Activated effector memory CD4-positive, alpha-beta T cell treated with anti-CD3 and anti-CD28 coated beads, Interleukin-2, amount 50 U/mL, for 16 hours (primary cell): ENCODE measurements at places on chromosomes 16 and 17.

GRCh38 chr16:12017558-12017957, 41.0 kb downstream of the SNX29 start:
- no peak for DNase-seq

- DNase-seq, result no peak
Observed at GRCh38 chr17:9002227-9002605, 19.1 kb upstream of the NTN1 start.

DNA sequence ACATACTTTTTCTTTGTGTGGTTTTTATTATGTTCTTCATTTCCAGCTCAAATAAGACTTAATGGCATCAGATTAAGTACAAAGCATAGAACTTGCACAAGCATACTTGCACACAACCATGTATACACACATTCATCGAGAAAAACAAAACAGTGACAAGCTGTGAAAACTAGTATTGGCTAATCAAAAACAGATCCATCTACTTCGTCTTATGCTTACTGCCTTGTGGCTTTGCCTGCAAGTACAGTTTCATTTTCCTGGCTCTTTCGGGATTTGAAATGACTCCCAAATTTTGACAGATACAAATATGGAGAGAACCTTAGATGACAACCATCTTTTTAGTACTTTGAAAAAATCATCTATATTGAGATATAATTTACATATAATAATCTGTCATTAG, 338.3 kb downstream of the BCAS3 start:
- DNase-seq, result no peak

GRCh38 chr16:9703731-9704130, 478.5 kb downstream of the GRIN2A start:
- DNase-seq, result no peak

DNA sequence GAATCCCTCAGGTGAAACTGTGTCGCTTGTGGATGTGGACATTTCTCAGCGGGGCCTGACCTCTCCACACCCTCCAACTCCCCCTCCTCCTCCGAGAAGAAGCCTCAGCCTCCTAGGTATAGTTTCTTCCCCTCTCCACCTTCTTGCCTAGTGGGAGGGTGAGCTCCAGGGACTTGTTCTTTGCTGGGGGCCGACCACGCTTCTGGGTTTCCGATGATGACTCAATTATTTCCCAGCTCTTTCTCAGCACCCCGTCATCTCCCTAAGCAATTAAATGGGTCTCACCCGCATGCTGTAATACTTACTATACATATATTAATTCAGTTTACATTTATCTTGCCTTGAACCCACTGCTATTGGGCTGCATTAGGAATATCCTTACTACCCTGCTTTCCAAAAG, 13.1 kb downstream of the SOCS7 start:
- no peak for DNase-seq

DNA sequence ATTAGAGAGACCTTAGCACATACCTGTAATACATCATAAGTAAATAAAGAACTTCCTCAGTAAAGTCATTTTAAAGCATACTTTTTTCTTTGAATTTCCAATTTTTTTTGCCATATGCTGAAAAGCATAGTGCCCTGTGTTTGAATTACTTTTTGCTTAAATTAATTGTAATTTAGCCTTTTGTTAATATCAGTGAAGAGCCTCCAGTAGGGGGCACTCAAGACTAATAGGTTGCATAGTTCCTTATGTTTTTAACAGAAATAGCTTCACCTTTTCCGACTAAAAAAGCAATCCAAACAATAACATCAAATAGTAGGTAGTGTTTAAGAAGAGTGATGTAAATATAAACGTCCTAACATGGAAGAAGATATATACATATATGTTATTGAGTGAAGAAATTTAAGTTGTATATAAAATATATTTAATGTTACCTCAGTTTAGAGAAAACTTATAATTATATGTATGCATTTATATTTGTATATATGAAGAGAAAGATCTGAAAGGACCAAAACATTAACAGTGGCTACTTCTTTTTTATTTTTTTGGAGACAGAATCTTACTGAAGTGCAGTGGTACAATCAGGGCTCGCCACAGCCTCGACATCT, 18.6 kb downstream of the RAD51C start:
- DNase-seq, result no peak

- no peak for DNase-seq
Observed at GRCh38 chr17:4711661-4712181, 1.3 kb downstream of the ARRB2 start.

- no peak for DNase-seq
Observed at GRCh38 chr17:82732118-82732743, 3.2 kb upstream of the FN3K start.

GRCh38 chr16:65083164-65083857, 38.6 kb downstream of the CDH11 start:
- DNase-seq, result no peak

DNA sequence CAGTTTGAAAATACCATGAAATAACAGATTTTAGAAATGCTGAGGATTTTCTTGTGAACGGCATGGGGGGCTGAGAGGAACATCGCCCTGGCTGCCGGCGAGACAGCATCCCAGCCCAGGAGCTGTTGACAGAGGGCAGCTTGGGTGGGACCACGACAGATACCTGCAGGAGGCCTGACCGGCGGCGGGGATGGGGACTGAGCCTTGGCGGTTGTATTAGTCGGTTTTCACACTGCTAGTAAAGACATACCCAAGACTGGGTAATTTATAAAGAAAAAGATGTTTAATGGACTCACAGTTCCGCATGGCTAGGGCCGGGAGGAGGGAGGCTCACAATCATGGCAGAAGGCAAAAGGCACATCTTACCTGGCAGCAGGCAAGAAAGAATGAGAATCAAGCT, 82.3 kb upstream of the DNAH17 start:
- DNase-seq, result peak; percentile 38

DNA sequence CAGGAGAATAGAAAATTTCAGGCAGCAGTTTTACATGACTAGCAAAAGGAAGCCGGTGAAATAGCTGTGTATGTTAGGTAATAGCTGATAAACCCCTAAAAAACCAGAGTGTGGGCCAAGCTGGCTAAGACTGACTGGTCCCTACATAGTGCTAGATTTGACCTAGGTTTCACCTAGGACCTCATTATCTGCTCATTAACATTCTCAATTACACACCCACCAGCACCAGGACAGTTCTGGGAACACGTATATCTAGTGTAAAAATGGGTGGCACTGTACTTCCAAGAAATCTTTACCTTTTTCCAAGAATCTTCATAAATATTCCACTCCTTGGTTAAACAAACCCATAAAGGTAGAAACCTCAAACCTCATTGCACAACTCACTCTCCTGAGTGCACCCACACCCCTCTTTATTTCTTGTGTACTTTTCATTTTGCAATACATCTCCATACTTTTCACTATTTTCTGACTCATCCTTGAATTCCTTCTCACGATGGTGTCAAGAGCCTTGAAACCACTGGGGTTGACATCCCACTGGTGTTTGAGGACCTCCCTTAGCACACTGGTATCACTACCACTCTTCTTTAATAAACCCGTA, 262.7 kb upstream of the KCNJ16 start:
- no peak for DNase-seq

DNA sequence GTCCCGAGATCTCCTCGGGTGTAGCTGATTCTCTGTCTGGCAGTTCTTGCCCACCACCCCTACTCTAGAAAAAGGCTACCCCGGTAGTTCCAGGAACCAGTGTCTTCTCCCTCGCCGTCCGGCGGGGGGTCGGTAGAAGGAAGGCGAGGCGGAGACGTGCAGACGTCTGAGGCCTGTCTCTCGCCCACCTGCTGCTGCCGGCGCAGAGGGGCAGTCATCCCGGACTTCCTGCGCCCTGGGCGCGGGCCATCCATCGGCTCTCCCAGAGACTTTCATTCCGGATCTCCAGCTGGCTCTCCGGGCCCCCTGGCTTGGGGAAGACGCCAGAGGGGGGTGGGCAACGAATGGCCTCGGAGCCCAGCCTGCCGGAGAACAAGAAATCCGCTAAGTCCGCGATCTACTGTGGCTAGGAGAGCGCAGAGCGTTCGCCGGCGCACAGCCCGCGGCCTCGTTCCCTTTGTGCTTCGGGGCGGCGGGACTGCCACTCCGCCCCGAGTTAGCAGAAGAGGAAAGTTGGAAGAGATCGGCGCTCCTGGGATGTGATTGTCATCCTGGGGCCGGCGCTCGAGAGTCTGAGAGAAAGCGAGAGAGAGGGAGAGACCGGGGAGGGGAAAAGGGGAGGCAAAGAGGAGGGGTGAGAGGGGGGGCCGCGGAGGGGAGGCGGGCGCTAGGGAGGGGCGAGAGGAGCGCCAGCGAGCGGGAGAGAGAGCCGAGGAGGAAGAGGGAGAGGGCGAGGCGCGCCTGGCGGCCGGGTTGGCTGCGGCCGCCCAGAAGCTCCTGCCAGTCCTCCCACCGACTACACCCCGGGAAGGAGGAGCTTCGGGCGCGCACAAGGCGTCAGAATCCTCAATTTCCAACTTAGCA, at the start of gene IRX5:
Gene IRX5 (plus strand): TSS at position 861 of the 864 bp plus-strand sequence. CDS start 334 bp downstream, outside the sequence.
- DNase-seq, result peak; percentile 79

GRCh38 chr17:17626151-17626805, 34.8 kb upstream of the PEMT start:
- no peak for DNase-seq

GRCh38 chr16:88913001-88913612, 46.6 kb upstream of the PABPN1L start:
- no peak for DNase-seq

DNA sequence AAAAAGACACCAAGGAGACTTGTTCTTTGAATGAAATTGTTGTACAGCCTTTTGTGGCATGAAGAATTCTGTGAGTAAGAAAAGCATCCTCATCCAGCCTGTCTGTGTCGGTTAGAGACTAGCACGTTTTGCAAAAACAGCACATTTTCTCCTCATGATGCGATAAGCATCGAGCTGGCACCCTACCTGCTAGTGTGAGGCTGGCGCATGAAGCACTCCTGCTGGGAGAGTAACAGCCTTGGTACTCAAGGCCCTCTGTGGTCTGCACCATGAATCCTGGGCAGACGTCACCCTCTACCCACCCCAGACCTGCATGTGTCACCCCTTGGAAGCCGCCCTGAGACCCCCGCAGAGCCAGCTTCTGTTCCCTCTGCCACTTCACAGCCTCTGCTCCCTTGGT, 92.6 kb upstream of the TMEM132E start:
- DNase-seq, result no peak

DNA sequence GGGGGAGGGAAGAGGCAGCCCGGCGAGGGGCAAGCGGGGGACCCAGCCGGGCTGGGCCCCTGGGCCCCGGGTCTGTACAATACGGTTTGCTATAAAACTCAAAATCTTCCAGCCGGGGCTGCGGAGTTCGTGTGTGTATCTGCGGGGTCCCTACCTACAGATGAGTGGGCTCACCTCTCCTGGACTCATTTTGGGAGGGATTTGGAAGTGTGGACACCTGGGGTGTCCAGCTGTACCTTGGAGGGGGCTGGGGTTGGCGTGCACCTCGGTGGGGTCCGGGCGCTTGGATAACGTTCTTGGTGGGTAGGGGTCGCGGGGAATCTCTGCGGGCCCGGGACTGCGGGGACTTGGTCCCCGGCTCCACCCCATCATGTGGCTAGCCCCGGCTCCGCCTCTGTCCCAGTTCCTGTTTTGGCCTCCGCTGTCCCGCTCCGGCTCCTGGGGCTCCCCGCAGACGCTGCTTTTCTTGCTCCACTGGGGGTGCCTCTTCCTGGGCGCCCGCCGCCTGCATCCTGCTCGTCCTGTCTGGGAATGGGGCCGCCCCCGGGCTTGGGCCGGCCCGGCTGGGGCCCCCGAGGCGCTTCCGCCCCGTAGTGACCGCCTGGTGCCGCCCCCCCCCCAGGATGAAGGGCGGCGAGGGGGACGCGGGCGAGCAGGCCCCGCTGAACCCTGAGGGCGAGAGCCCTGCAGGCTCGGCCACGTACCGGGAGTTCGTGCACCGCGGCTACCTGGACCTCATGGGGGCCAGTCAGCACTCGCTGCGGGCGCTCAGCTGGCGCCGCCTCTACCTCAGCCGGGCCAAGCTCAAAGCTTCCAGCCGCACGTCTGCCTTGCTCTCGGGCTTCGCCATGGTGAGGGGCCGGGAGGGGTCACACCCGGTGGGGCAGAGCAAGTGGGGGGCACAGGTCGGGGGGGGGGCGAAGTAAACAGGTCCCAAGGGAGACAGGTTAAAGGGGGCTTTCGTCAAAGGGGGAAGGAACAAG, at the start of gene ORAI3:
Gene ORAI3 (plus strand): TSS at position 402 of the 983 bp plus-strand sequence. CDS start 222 bp downstream, at position 624.
- peak; percentile 80 for DNase-seq

DNA sequence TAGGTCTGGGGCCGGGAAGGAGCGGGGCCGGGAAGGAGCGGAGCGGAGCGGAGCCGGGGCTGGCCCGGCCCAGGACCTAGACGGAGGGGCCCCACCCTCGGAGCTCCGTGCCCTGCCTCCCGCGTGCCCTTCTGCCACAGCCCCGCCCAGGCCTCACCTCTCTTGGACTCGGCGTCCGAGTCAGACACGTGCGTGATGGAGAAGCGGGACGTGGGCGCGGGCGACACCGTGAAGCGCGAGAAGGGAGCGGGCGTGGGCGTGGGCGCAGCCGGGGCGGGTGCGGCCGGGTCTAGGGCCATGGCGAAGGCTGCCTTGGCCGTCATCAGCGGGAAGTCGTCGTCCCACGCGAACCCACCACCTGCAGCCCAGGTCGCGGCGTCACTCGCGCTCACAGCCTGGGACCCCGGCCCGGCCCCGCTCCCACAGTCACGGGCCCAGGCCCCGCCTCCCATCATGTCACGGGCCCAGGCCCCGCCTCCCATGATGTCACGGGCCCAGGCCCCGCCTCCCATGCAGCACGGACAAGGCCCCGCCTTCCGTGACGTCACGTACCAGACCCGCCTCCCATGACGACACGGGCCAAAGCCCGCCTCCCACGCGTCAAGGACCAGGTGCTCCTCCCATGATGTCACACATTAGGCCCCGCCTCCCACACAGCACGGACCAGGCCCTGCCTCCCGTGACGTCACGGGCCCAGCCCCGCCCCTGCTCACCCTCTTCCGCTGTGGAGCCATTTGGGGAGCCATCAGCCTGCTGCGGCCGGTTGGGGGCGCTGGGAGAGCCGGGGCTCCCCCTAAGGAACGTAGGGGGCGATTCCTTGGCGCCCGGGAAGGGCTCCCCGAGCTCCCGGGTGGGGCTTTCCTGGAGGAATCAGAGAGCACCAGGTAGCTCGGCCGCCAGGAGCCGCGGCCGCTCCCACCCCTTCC, 45.8 kb upstream of the PVALEF start:
- peak; percentile 93 for DNase-seq

GRCh38 chr16:24971718-24972117, 43.5 kb downstream of the ARHGAP17 start:
- no peak for DNase-seq

- no peak for DNase-seq
Observed at GRCh38 chr16:253833-254232, 19.2 kb downstream of the FAM234A start.

- DNase-seq, result no peak
Observed at GRCh38 chr16:8887431-8887765, 5.2 kb downstream of the LITAFD start.

DNA sequence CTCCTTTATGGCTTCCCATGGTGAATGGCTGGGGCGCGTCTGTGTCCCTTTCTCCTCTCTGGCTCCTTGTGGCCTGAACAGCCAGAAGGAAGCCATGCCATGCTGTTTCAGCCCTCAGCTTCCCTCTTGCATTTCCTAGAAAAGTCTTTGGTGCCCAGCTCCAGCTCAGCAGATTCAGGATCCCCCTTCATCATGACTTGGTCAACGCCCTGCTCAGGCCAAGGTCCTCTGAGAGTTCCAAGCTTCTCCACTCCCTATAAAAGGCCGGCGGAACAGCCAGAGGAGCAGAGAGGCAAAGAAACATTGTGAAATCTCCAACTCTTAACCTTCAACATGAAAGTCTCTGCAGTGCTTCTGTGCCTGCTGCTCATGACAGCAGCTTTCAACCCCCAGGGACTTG, at the start of gene CCL13:
Gene CCL13 (plus strand): TSS at position 287 of the 400 bp plus-strand sequence. CDS start 47 bp downstream, at position 334.
- DNase-seq, result no peak
